Cardiac fibroblast (primary cell): ENCODE measurements at places on chromosomes 7 and 10.

DNA sequence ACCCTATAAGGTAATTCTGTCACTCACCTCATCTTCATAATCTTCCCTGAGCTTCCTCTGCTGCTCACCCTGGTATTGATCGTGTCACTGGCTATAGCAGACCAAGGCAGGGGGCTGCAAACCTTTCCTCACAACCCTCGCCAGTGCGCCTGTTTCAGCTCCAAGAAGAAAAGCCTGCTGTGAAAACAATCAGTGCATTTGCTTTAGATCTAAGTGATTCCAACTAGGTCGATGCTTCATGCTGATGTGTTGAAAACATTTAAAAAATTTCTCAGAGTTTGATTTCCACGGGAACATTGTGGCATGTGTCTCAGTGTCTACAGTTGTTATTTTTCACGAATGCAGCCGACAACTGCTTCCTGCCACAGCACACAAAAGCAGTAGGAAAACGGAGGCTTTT lies 27.3 kb downstream of the POU6F2 start:
- no peak for DNase-seq

- peak; percentile 69 for DNase-seq
Measured at GRCh38 chr10:43137717-43138020, 576 bp upstream of the CSGALNACT2 start.

DNA sequence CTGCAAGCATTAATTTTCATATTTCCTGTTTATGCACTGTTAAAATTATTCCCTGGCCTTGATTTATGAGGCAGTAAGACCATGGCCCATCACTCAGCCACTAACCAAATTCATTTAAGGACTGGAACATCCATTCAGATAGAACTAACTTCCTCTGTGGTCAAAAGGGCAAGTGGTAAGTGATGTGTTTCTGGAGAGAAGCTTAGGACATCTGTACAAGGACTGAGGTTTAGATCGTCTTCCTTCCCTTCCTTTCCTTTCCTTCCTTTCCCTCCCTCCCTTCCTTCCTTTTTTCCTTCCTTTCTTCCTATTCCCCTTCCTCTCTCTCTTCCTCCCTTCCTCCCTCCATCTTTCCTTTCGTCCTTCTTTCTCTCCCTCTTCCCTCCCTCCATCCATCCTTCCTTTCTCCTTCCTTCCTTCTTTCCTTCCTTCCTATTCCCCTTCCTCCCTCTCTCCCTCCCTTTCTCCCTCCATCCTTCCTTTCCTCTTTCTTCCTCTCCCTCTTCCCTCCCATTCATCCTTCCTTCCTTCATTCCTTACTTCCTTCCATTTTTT lies 1019.4 kb downstream of the TYW1 start:
- no peak for DNase-seq

DNA sequence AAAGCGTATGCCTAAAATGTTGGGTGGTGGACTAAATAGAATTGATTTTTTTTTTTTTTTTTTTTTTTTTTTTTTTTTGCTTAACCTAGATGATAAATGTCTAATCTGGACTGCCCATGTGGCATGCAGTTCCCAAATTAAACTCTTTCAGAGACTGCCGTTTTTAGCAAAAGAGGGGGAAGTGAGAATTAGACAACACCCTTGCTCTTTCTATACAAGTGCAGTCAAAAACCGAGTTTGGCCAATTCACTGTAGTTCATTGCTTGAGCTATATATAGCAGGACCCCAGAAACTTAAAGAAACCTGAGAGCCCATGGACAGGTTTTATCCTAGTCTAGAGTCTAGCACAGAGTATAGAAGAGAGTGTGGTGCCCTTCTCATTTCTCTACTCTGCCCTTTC lies 141.9 kb downstream of the GRM3 start:
- DNase-seq = no peak

DNA sequence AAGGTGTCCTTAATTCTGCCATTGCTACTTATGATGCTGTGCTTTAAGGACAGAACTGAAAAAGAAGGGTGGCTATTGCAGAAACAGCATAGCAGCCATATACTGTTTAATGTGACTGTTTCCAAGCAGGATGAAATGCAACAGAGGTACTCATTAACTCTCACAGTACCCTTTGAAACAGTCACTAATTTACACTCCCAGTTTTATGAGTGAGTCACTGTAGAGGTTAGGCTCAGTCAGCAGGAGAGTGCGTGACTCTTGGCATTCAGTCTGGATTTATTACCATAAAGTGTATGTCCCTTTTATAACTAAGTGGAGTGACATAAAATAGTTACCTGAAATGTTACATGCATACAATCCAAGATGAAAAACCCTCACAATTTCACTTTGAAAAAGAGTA lies 27.7 kb downstream of the ALDH18A1 start:
- DNase-seq = no peak

DNA sequence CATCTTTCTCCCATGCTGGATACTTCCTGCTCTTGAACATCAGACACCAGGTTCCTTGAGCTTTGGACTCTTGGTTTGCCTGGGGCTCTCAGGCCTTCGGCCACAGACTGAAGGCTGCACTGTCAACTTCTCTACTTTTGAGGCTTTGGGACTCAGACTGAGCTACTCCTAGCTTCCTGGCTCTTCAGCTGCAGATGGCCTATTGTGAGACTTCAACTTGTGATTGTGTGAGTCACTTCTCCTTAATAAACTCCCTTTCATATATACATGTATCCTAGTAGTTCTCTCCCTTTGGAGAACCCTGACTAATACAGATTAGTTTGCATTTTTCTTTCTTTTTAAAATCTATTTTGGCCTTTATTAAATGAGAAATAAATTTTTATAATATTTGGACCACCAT lies 276.2 kb upstream of the SEMA3C start:
- no peak for DNase-seq

- no peak for DNase-seq
Measured at GRCh38 chr7:29243910-29244655, 49.5 kb downstream of the CHN2 start.

- DNase-seq = peak; percentile 86
Measured at GRCh38 chr7:105691680-105692564, 110.6 kb upstream of the EFCAB10 start.
